Posterior cingulate gyrus (tissue), 11 donors: ENCODE measurements at places on chromosomes 6 and 20.

GRCh38 chr6:6875818-6876470, 231.8 kb upstream of the RREB1 start:
- no peak for DNase-seq

GRCh38 chr6:29005183-29005885, at the start of gene ZNF311:
TSS of gene ZNF311 (minus strand) at chr6:29005315. CDS start at chr6:29003954, 1,361 bp downstream.
- no peak for DNase-seq

- DNase-seq, result peak; percentile 29
These were observed 331.8 kb downstream of the HACE1 start for GRCh38 chr6:104527761-104528415.

GRCh38 chr6:121794630-121795029, 359.2 kb downstream of the GJA1 start:
- no peak for DNase-seq

DNA sequence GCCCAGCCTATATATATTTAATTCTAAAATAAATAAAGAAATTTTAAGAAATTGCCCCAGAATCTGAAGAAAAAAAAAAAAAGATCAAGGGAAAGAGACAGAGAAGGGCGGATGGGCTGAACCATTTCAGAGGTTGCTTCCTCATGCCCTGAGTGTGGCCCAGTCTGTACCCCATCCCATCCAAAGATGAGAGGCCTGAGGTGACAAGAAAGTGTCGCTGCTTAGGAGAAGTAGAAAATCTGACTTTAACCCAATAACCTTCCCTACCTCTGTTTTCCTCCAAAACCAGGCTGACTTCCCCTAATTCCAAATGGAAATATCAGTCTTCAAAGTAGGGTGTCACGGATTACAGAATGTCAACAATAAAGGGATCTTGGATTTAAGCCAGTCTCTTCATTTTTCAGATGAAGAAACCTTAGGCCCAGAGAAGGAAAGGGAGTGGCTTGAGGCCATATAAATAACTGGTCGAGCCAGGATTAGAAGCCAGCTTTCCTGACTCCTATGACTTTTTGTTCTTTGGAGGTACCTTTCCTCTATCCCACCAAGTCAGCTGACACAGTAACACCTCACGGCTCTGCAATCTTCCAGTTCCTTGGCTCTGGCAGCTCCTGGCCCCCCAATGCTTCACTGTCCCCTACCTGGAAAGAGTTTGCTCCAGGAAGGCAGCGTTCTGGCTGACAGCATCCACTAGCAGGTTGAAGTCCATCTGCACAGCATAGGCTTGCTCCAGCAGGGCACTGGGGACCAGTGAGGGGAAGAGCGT, 10.1 kb downstream of the GSS start:
- no peak for DNase-seq

GRCh38 chr6:158620963-158621693, 23.4 kb downstream of the DYNLT1 start:
- DNase-seq, result no peak
